Occipital lobe (tissue), 3 donors: ENCODE measurements at places on chromosomes 12 and 14.

DNA sequence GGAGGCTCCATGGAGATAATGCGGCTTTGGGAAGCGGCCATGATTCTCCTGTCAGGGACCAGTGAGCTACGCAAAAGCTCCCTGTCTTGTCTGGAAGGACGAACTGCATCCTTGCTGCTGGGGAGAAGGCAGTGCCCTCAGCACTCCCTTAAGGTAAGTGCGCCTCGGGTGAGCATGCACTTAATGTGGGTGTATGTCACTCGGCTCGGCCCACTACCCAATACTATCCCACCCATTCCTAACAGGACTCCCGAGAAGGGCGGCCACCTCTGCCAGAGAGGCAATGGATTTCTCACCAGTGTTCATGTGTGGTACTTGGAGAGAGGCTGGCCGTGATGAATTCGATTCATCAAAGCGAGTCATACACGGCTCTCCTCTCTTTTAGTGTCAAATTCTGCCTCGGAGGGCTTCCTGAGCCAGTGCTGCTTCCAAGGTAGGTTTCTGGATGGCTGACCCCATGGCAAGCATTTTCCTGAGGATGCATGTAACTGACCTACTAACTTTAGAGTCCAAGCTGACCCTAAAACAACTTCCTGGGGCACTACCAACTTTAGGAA lies 151.7 kb upstream of the RTL1 start:
- DNase-seq: no peak

GRCh38 chr12:6539314-6539682 lies 5.0 kb downstream of the GAPDH start:
- no peak for DNase-seq

- DNase-seq: no peak
Observed at GRCh38 chr14:64719601-64720000, 15.4 kb downstream of the PLEKHG3 start.

GRCh38 chr12:94563286-94563685 lies 87.1 kb downstream of the TMCC3 start:
- peak; percentile 2 for DNase-seq

- DNase-seq: no peak
Observed at GRCh38 chr12:112824701-112825100, 33.2 kb downstream of the RPH3A start.

GRCh38 chr14:45492876-45493275 lies 239.9 kb upstream of the MIS18BP1 start:
- DNase-seq: no peak

DNA sequence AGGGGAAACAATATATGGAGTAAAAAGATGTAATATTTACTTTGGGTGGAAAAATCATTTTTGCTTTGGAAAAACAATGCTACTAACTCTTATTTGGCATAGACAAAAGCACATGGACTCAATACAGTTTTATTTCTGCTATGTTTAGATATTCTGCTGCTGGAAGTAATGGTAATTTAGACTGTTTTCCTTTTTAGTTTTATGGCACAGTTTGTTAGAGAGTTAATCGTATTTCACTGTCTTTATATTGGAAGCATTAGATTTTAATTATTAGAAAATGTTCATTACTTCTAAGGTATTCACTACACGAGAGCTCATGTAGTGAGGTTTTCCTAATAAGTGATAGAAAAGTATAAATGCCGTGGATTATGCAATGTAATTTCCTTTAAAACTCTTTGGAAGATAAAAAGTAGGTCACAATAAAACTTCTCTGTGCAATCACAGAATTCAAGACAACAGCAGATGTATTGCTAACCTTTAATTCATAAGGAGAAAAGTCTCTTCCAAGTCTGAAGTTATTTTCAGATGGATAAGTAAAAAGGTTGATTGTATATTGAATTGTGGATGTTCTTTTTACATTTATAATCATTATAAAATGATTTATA lies 851.8 kb downstream of the TMTC2 start:
- DNase-seq: no peak

- no peak for DNase-seq
Observed at GRCh38 chr14:93072659-93073357, 42.9 kb downstream of the ITPK1 start.

- DNase-seq: no peak
Observed at GRCh38 chr14:37899365-37899764, 303.9 kb downstream of the TTC6 start.

GRCh38 chr12:53391724-53392123 lies 11.7 kb downstream of the SP1 start:
- no peak for DNase-seq

DNA sequence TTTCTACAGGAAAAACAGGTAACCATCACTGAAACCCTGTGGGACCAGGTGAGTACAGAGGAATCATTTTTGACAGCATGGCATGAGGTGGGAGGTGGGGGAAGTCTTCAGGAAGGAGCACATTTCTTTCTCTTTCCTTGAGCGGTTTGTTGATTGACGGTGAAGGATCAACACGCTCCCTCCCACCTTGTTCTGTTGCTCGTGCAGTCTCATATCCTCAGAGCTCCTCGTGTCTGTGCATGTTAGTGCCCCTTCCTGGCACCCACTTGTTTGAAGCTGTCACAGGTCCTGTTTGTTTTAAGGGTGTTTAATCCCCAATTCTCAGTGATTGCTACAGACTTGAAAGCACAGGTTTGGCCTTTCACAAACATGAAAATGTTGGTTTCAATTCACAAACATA lies 4.4 kb downstream of the C12orf54 start:
- DNase-seq: no peak

GRCh38 chr12:2876431-2877046 lies 435 bp downstream of the FOXM1 start:
- DNase-seq: no peak

DNA sequence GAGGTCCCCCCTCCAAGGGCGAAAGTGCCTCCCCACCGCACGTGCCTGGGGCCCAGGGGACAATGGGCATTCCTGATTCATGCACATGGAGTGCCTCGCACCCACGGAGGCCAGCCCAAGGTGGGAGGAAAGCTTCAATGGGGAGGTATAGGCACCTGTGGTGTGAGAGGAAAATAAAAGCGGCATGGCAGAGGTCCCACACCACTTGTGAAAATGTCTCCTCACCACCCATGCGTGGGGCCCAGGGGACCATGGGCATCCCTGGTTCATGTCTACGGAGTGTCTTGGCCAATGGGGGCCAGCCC lies 384.7 kb downstream of the ALG10 start:
- no peak for DNase-seq

- no peak for DNase-seq
Observed at GRCh38 chr14:45553981-45554380, 301.0 kb upstream of the MIS18BP1 start.

GRCh38 chr12:6823182-6824084 lies 1.8 kb downstream of the GPR162 start:
- DNase-seq: no peak

- no peak for DNase-seq
Observed at GRCh38 chr14:71333705-71334104, 426.4 kb downstream of the PCNX1 start.

GRCh38 chr12:98893126-98893674 lies 248.1 kb downstream of the APAF1 start:
- DNase-seq: no peak

DNA sequence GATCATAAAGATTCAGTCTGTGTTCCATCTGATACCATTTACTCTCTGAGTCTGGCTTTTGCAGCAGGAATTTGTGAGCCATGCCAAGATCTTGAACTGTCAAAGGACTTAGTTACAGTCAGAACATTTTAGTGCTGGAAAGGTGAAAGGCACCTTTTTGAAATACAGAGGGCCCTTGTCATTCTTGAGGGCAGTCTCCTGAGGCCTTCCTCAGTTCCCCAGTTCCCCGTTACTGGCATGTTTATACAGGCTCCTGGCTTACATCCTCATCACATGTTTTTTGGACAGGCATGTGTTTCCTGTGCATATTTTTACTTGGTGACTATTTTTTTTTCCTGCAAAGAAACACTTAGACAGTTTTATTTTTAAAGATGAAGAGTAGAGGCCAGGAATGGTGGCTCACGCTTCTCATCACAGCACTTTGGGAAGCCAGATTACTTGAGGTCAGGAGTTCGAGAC lies 21.0 kb downstream of the CFAP54 start:
- DNase-seq: no peak

DNA sequence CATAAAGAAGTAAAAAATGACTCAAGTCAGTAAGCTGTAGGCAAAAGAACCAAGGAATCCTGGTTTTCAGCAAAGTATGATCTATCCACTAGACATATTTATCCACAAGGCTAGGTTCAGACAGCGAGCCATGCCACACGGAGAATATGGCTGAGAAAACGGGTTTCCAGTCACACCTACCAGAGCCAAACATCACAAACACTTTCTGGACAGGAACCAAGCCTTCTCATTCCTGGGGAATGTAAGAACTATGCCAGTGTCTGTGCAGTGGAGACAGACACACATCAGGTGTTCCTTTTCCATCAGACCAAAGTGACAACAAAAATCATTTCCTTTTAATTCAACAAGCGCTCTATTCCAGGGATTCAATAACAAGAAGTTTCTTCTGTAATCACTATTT lies 41.1 kb downstream of the AREL1 start:
- no peak for DNase-seq

DNA sequence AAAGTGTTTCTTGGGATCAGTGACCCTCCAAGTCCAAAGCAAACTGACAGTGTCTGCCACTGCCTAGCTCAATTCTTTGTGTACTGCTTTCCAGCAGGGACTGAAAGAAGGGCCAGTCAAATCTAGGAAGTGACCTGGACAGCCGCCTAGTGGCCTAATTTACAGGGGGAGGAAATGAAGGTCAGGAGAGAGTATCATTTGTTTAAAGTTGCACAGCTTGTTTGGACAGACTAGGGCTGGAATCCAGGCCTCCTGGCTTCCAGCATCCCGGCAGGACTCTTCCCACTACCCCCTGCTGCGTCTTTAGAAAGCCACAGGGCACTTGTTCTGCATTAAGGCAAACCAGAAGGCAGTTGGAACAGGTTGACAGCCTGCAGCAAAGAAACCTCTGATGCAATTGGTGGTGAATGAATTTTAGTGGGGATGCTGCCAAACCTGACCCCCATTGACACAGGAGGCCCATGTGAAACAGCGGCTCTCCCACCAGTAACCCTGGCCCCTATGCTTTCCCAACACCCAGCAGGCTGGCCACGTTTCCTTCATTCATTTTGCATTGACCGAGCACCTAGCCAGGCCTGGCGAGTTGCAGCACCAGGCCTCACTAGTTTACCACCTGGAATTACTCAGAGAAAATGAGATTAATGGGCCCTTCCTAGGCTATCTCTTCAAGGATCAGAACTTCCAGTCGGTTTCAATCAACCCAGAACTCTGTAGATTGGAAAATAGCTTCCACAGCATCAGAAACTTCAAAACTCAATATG lies 28.2 kb downstream of the GALNT16 start:
- no peak for DNase-seq

DNA sequence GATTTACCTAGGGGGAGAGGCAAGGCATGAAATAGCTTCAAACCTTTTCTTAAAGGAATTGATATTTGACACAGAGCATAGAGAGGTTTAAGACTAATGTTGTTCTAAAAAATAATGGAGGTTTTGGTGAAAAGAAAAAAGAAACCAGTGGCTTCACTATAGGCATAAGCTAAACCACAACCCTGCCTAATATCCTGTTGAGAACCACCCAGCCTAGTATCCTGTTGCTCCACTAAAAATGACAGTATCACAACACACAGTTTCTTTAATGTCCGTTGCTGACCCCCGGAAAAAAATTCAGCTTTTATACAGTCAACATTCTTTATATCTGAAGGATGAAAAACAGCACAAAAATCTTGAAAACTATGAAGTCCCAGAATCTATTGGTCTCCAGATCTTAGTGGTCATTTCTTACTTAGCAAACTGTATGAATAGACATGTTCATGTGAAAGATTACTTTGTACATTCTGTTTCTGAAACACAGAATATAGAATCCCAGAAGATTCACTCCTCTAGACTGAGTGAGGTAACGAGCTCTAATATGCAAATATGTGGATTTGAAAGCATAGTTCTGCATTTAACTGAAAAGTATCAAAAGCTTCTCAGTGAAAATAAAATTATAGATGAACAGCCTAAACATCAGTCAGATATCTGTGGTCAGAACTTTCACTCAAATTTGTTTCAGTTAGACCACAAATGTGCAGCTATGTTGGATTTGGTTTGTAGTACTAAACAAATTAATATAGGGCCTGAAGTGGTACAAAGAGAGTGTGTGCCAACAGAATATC lies 40.5 kb downstream of the GALC start:
- no peak for DNase-seq

DNA sequence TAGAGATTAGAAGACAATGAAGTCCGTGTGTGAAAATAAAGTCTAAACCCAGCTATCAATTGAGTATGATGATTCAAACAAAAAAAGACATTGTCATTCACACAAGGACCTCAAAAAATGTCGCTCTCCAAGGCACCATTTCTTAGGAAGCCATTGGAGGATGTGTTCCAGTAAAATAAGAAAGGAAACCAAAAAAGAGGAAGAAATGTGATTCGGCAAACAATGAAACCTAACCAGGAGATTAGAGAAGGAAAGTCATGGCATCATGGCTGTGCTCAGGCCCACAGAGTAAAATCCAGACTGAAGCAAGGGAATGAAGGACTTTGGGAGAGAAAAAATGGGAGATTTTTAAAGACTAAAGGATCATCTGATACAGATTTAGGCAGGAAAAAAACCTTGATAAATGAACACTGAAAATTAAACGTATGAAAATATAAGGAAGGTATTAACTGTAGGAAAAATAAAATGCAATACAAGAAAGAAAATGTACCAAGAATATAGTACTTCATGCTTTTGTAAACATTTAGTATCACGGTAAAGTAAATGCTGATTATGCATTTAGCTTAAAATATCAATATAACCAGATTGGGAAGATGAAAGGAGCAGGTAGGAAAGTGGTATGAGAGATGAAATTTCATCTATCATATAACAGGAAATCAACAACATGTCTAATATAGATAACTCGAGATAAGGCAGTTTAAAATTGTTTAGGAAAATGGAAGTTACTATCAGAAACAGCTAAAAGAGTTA lies 38.2 kb upstream of the MTHFD1 start:
- no peak for DNase-seq

DNA sequence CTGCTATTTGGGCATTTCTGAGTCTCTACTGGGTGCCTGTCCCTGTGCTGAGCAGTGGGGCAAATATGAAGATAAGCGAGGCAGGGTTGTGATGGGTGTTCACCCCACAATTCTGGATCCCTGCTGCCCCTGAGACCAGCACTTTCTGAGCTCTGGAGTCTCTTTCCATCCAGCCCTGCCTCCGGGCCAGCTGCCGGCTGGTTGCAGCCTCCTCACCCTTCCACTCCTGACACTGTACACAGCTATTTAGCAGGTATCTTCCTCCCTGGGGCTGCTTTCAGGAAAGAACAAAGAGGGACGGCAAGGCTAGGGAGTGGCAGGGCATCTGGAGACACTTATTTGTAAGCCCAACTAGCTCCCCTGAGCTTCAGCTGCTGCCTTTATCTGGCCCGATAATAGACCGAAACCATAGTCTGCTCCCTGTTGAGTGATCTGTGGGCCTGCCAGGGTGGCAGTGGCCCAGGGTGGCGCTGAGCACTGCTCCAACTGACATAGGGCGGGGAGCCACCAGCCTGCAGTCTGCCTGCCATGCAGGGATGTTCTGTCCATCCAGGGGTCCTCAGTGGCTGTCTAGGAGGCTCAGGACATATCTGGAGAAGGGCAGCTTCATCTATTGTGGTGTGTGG lies 7.6 kb upstream of the KRT80 start:
- no peak for DNase-seq
